ENCODE measurements at places on chromosomes 5 and 9.

- no peak for DNase-seq
Measured at GRCh38 chr5:179612577-179613459, 10.7 kb downstream of the HNRNPH1 start.

- DNase-seq = peak; percentile 20
Measured at GRCh38 chr5:126597156-126597555, 2.1 kb upstream of the ALDH7A1 start.

GRCh38 chr9:33249983-33250382 lies 10.0 kb downstream of the SPINK4 start:
- no peak for DNase-seq

- DNase-seq = no peak
Measured at GRCh38 chr9:82757924-82758323, 305.0 kb downstream of the RASEF start.

DNA sequence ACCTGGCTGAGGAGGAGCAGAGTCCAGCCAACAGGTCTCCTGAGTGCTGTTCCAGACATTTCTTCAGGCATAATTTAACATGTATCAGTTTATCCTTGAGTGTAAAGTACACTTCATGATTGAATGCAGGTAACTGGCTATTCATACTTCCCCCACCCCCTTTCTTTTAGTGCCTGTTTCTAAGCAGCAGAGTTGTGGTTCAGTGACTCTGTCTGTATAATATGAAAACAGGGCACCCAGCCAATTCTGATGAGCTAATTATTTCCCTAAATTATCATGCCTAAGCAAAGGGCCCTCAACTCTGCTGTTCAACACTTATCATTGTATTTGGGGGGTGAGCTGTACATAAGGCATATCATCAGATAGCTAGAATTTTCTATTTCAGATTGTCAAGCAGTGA lies 51.9 kb upstream of the ZSWIM6 start:
- DNase-seq = peak; percentile 86
